ENCODE measurements at places on chromosomes 6 and 20. TPM values are rescaled to one million over a fixed set of nuclear protein-coding genes. Genes with fewer than 3 reads are reported as not detected.

TMEM244 gene
- polyA plus RNA-seq = not detected

GFOD1 gene
- 1.8 TPM for polyA plus RNA-seq

HFE gene
- polyA plus RNA-seq = 7.4 TPM

GNAS gene
- polyA plus RNA-seq = 2,253 TPM

AGER gene
- 27.2 TPM for polyA plus RNA-seq

OR2B6 gene
- polyA plus RNA-seq = not detected

TMEM14B gene
- 90.6 TPM for polyA plus RNA-seq

IYD gene
- 3.2 TPM for polyA plus RNA-seq

FOXQ1 gene
- polyA plus RNA-seq = 11.1 TPM

FHL5 gene
- 0.35 TPM for polyA plus RNA-seq

TREML2 gene
- polyA plus RNA-seq = 0.13 TPM

RUNX2 gene
- 2.8 TPM for polyA plus RNA-seq

MCHR2 gene
- not detected for polyA plus RNA-seq

C6orf132 gene
- 4.8 TPM for polyA plus RNA-seq

PPIL6 gene
- 15.4 TPM for polyA plus RNA-seq

SLC35D3 gene
- 0.10 TPM for polyA plus RNA-seq

GUCA1A gene
- 0.25 TPM for polyA plus RNA-seq

CPXM1 gene
- 262 TPM for polyA plus RNA-seq

PCK1 gene
- polyA plus RNA-seq = 13.3 TPM

MAK gene
- 0.99 TPM for polyA plus RNA-seq

ABHD16B gene
- polyA plus RNA-seq = not detected

PANK2 gene
- polyA plus RNA-seq = 36.2 TPM

PLCB1 gene
- polyA plus RNA-seq = 66.8 TPM

POPDC3 gene
- 0.29 TPM for polyA plus RNA-seq

NRSN1 gene
- 1.5 TPM for polyA plus RNA-seq

RPP40 gene
- 11.7 TPM for polyA plus RNA-seq

TXLNB gene
- polyA plus RNA-seq = 1.8 TPM

OTOR gene
- not detected for polyA plus RNA-seq

CD93 gene
- polyA plus RNA-seq = 40.4 TPM

IP6K3 gene
- 0.96 TPM for polyA plus RNA-seq

GSTA1 gene
- 1.9 TPM for polyA plus RNA-seq

RIPOR2 gene
- 7.1 TPM for polyA plus RNA-seq

RIPOR3 gene
- polyA plus RNA-seq = 10.0 TPM

SLC17A2 gene
- 1.2 TPM for polyA plus RNA-seq

CRIP3 gene
- polyA plus RNA-seq = 2.2 TPM

SOBP gene
- 14.3 TPM for polyA plus RNA-seq

COL9A3 gene
- 23.2 TPM for polyA plus RNA-seq

PGBD1 gene
- polyA plus RNA-seq = 9.0 TPM

TMC2 gene
- polyA plus RNA-seq = 0.30 TPM

UNC5CL gene
- polyA plus RNA-seq = 4.5 TPM

HLA-DOA gene
- polyA plus RNA-seq = 5.4 TPM

GPR6 gene
- not detected for polyA plus RNA-seq

B3GALT4 gene
- polyA plus RNA-seq = 4.9 TPM

IL20RA gene
- polyA plus RNA-seq = 1.6 TPM

SPATA2 gene
- 9.9 TPM for polyA plus RNA-seq

BICRAL gene
- 13.3 TPM for polyA plus RNA-seq

DOK5 gene
- polyA plus RNA-seq = 8.6 TPM

MAP1LC3A gene
- polyA plus RNA-seq = 40.9 TPM
